ENCODE measurements at places on chromosomes 13 and 19.

DNA sequence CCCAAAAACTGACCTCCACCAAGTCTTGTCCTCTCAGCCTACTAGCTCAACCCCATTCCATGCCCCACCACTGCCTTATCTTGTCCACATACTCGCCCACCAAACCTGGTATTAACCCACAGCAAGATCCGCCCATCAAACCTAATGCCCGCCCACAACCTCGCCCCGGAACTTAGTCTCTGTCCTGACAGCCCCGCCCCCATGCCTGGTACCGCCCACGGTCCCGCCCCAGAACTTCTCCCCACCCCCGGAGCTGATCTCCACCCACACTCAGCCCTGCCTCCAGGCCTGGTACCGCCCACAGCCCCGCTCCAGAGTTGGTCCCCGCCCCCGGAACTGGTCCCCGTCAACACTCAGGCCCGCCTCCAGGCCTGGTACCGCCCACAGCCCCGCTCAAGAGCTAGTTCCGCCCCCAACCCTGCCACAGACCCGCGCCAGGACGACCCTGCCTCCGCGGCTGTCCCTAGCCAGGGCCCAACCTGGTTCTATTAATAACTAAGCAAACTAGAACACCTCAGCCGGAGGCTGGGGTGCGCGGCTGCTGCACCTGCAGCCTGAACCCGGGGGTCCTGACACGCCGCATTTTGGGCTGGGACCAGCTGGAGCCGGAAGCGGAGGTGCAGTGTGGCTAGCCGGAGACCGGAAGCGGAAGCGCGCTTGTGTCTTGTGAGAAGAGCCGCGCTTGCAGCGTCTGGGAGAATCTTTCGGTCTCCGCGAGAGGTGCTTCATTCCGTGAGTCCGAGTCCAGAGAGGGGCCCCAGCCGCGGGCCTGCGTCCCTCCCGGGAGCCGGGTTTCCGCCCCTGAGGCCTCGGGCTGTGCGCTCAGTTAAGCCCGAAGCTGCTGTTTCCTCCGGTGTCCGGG, at the start of gene ZNF557:
Gene ZNF557 (plus strand): TSS at position 662 of the 862 bp plus-strand sequence. CDS start 5,372 bp downstream, outside the sequence.
- DNase-seq, result peak; percentile 92

- DNase-seq, result no peak
Measured at GRCh38 chr13:44155422-44156293, 218.0 kb upstream of the SERP2 start.

DNA sequence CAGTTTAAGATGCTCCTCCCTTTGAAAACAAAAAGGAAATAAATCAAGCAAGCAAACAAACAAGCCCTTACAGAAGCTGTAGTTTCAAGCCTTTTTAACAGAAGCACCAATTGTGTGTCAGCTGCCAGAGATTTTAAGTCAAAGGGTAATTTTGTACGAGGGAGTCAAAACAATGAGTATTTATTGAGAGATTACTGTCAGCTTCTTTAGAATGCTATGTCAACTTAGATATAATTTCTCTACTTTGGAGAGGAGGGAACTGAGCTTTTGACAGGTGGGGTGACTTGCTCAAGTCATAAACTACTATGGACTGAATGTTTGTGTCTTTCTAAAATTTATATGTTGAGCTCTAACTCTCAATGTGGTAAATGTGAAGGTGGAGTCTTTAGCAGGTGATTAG, 10.5 kb upstream of the CBY2 start:
- no peak for DNase-seq

- DNase-seq, result no peak
Measured at GRCh38 chr13:37138926-37139325, 33.5 kb upstream of the CSNK1A1L start.

- DNase-seq, result no peak
Measured at GRCh38 chr19:41434450-41434849, 5.3 kb downstream of the DMAC2 start.

GRCh38 chr19:2982983-2983350, 5.6 kb downstream of the TLE6 start:
- peak; percentile 76 for DNase-seq

DNA sequence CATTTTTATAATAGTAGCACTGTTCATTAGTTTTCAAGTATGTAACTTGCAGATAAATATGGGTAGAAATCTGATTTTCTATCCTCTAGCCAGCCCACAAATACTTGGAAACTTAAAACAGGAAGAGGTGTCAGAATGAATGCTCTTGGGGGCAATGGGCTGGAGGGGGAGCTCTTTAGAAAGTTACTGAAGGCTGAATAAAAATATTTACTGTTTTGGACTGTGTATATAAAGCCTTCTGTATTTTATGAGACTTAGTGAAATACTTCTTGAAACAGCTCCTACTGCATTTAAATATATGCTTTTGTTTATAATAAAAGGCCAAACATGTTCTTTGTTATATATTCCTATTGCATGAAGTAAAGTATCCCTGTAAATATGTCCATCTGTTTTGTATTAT, 138.8 kb downstream of the RGCC start:
- no peak for DNase-seq

Data from GM04504 (cell line).